ENCODE measurements at places on chromosomes 7 and 10.

GRCh38 chr7:148699782-148700629 lies 1.3 kb downstream of the CUL1 start:
- no peak for DNase-seq

GRCh38 chr7:6423942-6424701 lies 23.6 kb downstream of the DAGLB start:
- no peak for DNase-seq

GRCh38 chr7:88095-88926 lies 104.1 kb upstream of the FAM20C start:
- no peak for DNase-seq

- DNase-seq: no peak
Observed at GRCh38 chr7:80833289-80834268, 85.3 kb downstream of the SEMA3C start.

GRCh38 chr7:66739477-66739876 lies 1.1 kb upstream of the RABGEF1 start:
- no peak for DNase-seq

Measured in cortex of kidney (tissue), 1 donor.